ENCODE measurements at places on chromosomes 11 and 22.
A peak's percentile ranks its signal among the peaks of the same experiment; 100 is the strongest.

- DNase-seq: peak; percentile 24
Measured at GRCh38 chr11:33829430-33830141, 55.3 kb upstream of the FBXO3 start.

- DNase-seq: no peak
Measured at GRCh38 chr22:40728731-40729189, 49.5 kb downstream of the MCHR1 start.

GRCh38 chr22:26949193-26949592 lies 291.8 kb downstream of the MIAT start:
- DNase-seq: no peak

- DNase-seq: no peak
Measured at GRCh38 chr11:44693654-44694119, 33.1 kb upstream of the TSPAN18 start.

- no peak for DNase-seq
Measured at GRCh38 chr11:127624306-127624856, 623.8 kb upstream of the KIRREL3 start.

DNA sequence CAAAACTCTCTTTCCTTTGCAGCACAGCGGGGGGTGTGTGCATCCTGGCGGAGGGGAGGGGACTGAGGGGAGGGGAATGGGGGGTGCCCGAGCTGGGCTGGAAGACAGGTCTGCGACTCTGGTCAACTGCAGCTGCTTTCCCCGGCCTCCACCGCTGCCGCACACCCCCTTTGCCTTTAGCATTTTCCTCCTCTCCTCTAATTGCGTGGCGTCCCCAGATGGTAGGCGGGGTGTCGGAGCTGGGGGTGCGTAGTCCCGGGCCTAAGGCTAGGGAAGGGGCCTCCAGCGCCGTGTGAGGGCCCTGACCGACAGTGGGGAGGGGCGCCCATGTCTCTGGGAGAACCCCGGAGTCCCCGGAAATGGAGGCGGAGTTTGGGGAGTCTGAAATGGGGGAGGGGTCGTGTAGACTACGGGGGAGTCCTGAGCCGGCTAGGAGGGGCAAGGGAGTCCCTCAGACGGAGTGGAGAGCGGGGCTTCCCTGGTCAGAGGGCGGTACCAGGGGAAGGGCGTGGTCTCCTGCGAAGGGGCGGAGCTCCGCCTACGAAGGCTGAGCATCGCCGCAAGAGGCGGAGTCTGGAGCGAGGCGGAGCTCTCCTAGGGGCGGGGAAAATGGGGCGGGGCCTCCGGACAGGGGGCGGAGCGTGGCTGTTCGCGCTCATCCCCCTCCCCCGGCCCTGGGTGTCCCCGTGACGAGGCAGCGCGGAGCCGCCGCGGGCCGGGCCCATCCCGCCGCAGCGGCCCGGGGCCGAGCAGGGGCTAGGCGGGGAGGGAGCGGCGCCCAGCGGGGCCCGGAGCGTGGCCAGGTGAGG lies at the start of gene PELI3:
Gene PELI3, plus strand, starts transcription at position 681 of the 809 bp plus-strand sequence. CDS start 1,224 bp downstream, outside the sequence.
- DNase-seq: peak; percentile 87

DNA sequence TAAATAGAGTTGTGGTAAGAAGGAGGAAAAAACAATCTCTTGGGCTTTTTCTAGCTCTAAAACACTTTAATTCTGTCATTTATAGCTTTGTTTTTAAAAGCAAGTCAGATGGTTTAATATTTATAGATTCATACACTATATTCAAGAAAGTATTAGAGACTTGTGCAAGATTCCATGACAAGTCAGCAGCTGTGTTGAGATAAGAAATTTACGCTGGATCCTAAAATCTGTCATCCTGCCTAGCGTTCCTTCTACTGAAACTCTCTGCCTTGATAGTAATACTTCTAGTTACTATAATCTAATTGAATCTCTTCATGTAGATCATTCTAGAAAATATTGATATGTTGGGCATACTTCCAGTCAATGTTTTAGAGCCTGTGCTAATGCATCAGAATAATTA lies 721.8 kb downstream of the CNTN5 start:
- no peak for DNase-seq

DNA sequence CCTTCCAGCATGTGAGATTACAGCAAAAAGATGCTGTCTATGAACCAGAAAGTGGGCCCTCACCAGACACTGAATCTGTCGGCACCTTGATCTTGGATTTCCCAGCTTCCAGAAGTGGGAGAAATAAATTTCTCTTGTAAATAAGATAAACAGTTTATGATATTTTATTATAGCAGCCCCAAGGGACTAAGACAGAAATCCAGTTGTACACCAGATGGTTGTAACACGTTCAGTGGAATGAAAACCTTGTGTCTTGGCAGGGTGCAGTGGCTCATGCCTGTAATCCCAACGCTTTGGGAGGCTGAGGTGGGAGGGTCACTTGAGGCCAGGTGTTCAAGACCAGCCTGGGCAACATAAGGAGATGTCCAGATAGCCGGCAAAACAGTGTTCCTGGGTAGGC lies 61.8 kb downstream of the MCHR1 start:
- no peak for DNase-seq

- no peak for DNase-seq
Measured at GRCh38 chr11:65591939-65592857, 3.4 kb downstream of the KCNK7 start.

DNA sequence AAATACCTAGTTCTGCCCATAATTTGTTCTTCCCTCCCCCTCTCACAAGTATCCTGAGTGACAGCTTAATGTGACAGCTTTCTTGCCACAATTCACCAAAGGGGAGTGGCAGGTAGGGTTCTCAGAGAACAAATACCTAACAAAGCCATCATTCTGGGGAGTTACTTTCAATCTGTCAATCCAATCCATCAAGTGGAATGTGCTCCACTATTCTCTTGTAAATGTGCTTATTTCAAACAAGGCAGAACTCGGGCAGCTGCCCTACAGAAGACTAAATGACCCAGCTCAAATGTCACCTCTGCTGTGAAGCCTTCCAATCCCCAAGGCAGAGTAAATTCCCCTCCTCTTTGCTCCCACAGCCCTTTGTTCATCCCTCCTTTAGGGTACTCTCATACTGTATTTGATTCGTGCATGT lies 27.8 kb downstream of the LGR4 start:
- no peak for DNase-seq

- DNase-seq: peak; percentile 76
Measured at GRCh38 chr11:117828611-117829368, 4.2 kb upstream of the FXYD2 start.

DNA sequence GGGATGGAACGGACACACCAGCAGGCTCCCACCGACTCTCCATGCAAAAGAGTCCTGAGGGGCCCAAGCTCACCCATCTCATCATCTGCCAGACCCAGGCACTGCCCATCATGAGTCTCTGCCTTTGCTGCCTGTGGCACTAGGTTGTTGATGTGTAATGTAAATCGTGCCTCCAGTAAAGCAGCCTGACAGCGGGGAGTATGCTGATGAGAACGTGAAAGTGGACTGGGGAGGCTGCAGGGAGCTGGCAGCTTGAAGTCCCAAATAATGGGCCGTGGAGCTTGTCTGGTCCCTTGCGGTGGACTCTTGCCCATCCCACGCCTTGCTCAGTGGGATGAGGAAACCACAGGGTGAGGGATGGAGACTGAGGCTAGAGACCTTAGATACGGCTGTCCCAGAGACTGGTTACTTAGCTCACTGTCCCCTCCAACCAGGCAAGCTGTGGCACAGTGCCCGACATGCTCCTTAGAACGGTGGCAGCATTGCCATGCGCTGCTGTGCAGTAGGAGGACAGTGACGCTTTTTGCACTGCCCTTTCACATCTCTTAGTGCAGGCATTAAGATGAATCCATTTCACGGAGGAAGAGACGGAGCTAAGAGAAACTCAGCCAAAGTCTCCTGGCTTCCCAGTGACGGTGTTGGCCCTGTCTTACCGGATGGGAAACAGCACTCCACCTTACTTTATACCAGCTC lies 39.6 kb upstream of the PLET1 start:
- DNase-seq: no peak

- DNase-seq: no peak
Measured at GRCh38 chr22:44707752-44708151, 5.7 kb downstream of the PRR5 start.

- no peak for DNase-seq
Measured at GRCh38 chr11:83574519-83574918, 288.4 kb upstream of the CCDC90B start.

DNA sequence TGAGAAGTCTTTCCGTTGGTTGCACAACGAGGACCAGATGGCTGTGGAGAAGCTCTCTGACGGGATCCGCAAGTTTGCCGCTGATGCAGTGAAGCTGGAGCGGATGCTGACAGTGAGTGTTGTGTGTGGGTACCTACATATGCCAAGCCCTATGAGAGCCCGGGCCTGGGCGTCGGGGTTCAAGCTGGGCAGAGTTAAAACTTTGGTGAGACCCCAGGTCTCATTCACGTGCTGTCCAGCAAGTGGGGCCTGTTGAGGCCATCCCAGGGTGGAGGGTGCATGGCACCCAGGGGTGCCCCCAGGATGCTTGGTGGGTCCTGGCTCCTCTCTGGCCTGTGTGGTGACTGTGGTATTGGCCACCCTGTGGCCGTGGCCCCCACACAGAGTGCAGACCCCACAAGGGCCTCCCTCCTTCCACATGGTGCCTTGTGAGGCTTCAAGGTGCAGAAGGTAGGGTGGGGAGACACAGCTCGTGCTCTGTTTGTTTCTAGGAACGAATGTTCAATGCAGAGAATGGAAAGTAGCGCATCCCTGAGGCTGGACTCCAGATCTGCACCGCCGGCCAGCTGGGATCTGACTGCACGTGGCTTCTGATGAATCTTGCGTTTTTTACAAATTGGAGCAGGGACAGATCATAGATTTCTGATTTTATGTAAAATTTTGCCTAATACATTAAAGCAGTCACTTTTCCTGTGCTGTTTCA lies 12.8 kb downstream of the GATD1 start:
- no peak for DNase-seq

- DNase-seq: no peak
Measured at GRCh38 chr11:10376061-10376460, 71.2 kb downstream of the ADM start.

DNA sequence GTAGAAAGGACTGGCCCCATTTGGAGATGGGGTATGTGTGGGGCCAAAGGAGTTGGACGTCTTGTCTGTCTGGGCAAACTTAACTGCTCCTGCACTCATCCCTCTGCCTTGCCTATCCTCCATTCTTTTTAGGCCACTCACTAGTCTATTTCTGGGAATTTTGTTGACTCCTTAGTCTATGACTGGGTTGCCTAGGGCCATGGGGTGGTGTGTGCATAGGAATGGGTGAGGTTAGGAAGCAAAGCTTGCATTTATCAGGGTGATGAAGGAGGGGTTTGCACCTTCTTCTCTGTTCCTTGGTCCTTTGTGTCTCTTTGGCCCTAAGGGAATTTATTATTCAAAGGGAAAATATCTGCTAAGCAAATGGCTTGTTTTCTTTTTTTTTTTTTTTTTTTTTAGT lies 80.9 kb upstream of the OR9Q1 start:
- DNase-seq: no peak

DNA sequence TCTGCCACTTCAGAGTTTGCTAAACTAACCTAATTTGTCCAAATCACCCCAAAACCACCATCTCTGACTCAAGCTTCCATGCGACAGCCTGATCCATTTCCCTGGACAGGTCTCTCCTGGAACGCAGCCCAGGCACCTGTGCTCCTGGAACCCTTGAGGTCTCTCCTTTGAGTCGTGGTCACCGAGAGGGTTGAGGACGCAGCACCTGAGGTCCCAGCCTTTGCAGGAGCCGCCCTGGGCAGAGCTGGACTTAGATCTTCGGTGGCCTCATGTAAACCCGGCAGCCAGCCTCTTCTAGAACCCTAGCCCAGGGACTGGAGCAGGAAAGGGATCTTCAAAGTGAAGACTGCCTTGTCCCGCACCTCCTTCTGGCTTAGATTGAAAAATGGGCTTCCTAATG lies 37.6 kb downstream of the ASRGL1 start:
- no peak for DNase-seq

GRCh38 chr11:120800206-120800605 lies 223.7 kb upstream of the TBCEL start:
- no peak for DNase-seq

- DNase-seq: no peak
Measured at GRCh38 chr11:73160005-73160760, 18.1 kb upstream of the FCHSD2 start.
